Activated naive CD8-positive, alpha-beta T cell treated with anti-CD3 and anti-CD28 coated beads, Interleukin-2, amount 10 ng/mL, durations not matched to agents 7 days and 5 days (primary cell): ENCODE measurements at places on chromosomes 16 and 17. TPM values are rescaled to one million over a fixed set of nuclear protein-coding genes. Genes with fewer than 3 reads are reported as not detected.

Gene CDH16
- total RNA-seq: not detected

GRCh38 chr17:5825717-5826330 lies 241.5 kb upstream of the NLRP1 start:
- H3K4me1 ChIP-seq: no peaks in the 10 kb centered on the region
- no peak overlapping the region for H3K27ac ChIP-seq
- no peak overlapping the region for H3K4me3 ChIP-seq
- H3K36me3 ChIP-seq: no peaks in the 10 kb centered on the region

Gene FOXJ1
- total RNA-seq: 5.4 TPM

GRCh38 chr16:57038166-57038565 lies 48.8 kb downstream of the NLRC5 start:
- peaks cover 51% of the 10 kb centered on the region for H3K36me3 ChIP-seq
- peak overlapping the region; percentile 56 for H3K4me3 ChIP-seq
- peaks cover 86% of the 10 kb centered on the region for H3K4me1 ChIP-seq
- H3K27ac ChIP-seq: peak overlapping the region; percentile 81
- H3K27me3 ChIP-seq: no peaks in the 10 kb centered on the region
- no peak for DNase-seq

GRCh38 chr17:46043606-46044005 lies 44.6 kb downstream of the STH start:
- DNase-seq: no peak
- peaks cover 32% of the 10 kb centered on the region for H3K36me3 ChIP-seq
- H3K4me3 ChIP-seq: no peak overlapping the region
- peaks cover 7% of the 10 kb centered on the region for H3K4me1 ChIP-seq
- H3K27me3 ChIP-seq: no peaks in the 10 kb centered on the region
- H3K27ac ChIP-seq: no peak overlapping the region

Gene TNFRSF17
- not detected for total RNA-seq

- no peak for DNase-seq
- H3K36me3 ChIP-seq: peaks cover 2% of the 10 kb centered on the region
- no peaks in the 10 kb centered on the region for H3K27me3 ChIP-seq
- H3K4me1 ChIP-seq: peaks cover 18% of the 10 kb centered on the region
Measured at GRCh38 chr16:75466760-75467159, 2.3 kb upstream of the TMEM170A start.

- H3K4me3 ChIP-seq: no peak overlapping the region
- no peak for DNase-seq
- H3K27me3 ChIP-seq: no peaks in the 10 kb centered on the region
- H3K4me1 ChIP-seq: no peaks in the 10 kb centered on the region
- no peak overlapping the region for H3K27ac ChIP-seq
- H3K36me3 ChIP-seq: no peaks in the 10 kb centered on the region
Measured at GRCh38 chr16:51538707-51539498, 387.8 kb upstream of the SALL1 start.

- no peaks in the 10 kb centered on the region for H3K36me3 ChIP-seq
- H3K4me3 ChIP-seq: no peak overlapping the region
- no peak for DNase-seq
- no peaks in the 10 kb centered on the region for H3K27me3 ChIP-seq
Measured at GRCh38 chr16:27704252-27704651, 154.3 kb downstream of the KATNIP start.

Gene CSH1
- not detected for total RNA-seq

Gene SLFN14
- total RNA-seq: not detected

DNA sequence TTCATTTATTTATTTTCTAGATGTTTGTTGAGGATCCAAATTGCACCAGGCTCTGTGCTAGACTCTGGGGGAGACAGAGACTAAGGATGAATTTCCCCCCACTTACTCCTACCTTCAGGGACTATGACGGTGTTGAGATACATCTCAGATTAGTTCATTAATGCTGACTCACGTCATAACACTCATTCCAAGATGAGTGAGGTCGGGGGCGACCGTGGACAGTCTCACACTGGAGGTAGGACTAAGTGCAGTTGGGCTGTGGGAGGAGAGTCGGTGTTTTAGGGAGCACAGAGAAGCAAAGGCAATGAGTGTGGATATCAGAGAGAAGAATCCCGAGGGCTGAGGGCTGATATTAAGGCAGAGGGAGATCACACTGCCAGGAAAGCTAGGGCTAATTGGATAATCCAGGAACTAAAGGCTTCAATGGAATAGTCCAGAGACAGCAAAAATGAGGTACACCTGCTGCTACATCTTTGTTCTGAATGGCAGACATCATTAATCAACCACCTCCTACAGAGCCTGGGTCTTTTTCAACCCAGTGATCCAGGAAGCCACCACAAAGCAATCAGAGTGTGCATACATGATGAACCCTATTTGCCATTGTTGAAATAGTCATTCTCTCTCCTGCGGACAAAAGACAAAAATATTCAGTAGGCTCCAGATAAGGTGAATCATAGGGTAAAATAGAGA lies 38.6 kb upstream of the CACNG4 start:
- no peaks in the 10 kb centered on the region for H3K4me1 ChIP-seq
- H3K4me3 ChIP-seq: no peak overlapping the region
- H3K27me3 ChIP-seq: peaks cover 44% of the 10 kb centered on the region

Gene FBXO47
- total RNA-seq: 0.14 TPM

Gene SPNS3
- 32.9 TPM for total RNA-seq

- no peak overlapping the region for H3K4me3 ChIP-seq
- no peaks in the 10 kb centered on the region for H3K36me3 ChIP-seq
Measured at GRCh38 chr17:79944821-79945391, 90.8 kb downstream of the TBC1D16 start.

DNA sequence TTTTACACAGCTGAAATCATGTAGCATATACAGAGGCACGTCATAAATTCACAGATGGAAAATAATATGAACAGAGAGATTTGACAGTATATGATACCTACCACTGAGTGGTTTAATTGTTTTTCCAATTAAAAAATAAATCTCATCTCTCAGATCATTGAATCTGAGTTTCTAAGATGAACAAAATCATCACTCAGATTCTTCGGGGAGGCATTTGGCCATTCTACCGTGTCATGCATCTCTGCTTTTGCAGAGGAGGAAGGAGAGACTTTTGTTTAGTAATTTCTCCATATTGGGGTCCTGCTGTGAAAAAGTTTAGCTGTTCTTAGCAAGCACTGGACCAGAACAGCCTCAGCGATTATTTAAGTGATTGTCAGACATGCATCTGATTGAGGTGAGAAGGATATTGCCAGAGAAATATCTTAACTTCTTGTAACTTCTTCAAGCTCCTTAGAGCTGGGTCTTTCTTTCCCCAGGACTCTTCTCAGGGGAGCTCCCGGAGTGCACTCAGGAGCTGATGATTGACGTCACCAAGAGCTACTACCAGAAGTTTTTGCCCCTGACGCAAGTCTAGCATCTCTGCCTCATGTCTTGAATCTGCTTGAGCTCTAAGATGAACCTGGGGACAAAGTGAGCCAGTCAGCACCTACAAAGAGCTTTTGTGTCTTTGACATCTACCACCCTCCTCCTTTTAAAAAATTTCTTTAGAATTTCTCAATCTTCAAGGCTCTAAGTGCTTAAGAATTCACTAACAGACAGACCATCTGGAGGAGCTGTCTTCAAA lies 11.9 kb upstream of the PLK1 start:
- H3K27ac ChIP-seq: no peak overlapping the region
- DNase-seq: no peak
- H3K27me3 ChIP-seq: no peaks in the 10 kb centered on the region

DNA sequence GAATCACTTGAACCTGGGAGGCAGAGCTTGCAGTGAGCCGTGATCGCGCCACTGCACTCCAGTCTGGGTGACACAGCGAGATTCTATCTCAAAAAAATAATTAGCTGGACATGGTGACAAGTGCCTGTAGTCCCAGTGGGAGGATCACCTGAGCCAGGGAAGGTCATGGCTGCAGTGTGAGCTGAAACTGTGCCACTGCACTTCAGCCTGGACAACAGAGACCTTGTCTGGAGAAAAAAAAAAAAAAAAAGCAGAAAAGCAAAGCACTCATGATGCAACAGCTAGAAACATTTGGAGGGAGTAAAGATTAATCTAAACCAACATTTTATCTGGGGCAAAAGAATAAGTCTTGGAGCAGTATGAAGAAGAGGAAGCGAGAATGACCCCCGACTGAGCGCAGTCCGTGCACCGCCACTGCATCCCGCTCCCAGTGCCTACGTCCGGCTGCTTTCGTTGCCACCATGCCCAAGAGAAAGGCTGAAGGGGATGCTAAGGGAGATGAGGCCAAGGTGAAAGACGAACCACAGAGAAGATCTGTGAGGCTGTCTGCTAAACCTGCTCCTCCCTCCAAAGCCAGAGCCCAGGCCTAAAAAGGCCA lies 8.2 kb downstream of the PRPSAP1 start:
- no peak overlapping the region for H3K4me3 ChIP-seq
- H3K4me1 ChIP-seq: peaks cover under 1% of the 10 kb centered on the region
- H3K27ac ChIP-seq: no peak overlapping the region

DNA sequence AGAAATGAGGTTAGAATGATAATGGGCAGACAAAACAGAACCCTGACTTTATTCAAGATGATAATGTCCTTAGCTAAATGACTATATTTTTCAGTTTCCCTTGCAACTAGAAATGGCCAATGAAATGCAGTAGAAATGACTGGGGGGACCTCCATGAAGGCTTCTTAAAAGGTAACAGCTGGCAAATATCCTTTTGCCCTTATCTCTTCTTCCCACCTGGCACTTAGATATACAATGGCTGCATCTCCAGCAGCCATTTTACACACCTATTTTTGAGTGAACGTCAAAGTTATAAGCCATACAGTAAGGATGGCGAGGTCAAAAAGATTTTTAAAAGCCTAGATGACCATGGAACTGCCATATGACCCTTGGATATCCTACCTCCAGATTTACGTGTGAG lies 39.9 kb downstream of the USP32 start:
- no peaks in the 10 kb centered on the region for H3K27me3 ChIP-seq
- no peak overlapping the region for H3K27ac ChIP-seq
- peaks cover 22% of the 10 kb centered on the region for H3K4me1 ChIP-seq
- H3K4me3 ChIP-seq: no peak overlapping the region
- peaks cover 17% of the 10 kb centered on the region for H3K36me3 ChIP-seq

Gene PLCG2
- total RNA-seq: 13.5 TPM

Gene NHERF2
- 4.2 TPM for total RNA-seq

- DNase-seq: no peak
- no peaks in the 10 kb centered on the region for H3K4me1 ChIP-seq
- no peak overlapping the region for H3K4me3 ChIP-seq
- no peak overlapping the region for H3K27ac ChIP-seq
- H3K27me3 ChIP-seq: peaks cover 7% of the 10 kb centered on the region
- no peaks in the 10 kb centered on the region for H3K36me3 ChIP-seq
Measured at GRCh38 chr16:89581045-89581695, 5.6 kb downstream of the CPNE7 start.

Gene NLGN2
- total RNA-seq: 8.7 TPM

Gene MILR1
- total RNA-seq: 1.2 TPM

GRCh38 chr16:4212934-4213296 lies 29.0 kb downstream of the SRL start:
- no peak overlapping the region for H3K27ac ChIP-seq
- DNase-seq: no peak
- no peak overlapping the region for H3K4me3 ChIP-seq
- H3K36me3 ChIP-seq: no peaks in the 10 kb centered on the region

DNA sequence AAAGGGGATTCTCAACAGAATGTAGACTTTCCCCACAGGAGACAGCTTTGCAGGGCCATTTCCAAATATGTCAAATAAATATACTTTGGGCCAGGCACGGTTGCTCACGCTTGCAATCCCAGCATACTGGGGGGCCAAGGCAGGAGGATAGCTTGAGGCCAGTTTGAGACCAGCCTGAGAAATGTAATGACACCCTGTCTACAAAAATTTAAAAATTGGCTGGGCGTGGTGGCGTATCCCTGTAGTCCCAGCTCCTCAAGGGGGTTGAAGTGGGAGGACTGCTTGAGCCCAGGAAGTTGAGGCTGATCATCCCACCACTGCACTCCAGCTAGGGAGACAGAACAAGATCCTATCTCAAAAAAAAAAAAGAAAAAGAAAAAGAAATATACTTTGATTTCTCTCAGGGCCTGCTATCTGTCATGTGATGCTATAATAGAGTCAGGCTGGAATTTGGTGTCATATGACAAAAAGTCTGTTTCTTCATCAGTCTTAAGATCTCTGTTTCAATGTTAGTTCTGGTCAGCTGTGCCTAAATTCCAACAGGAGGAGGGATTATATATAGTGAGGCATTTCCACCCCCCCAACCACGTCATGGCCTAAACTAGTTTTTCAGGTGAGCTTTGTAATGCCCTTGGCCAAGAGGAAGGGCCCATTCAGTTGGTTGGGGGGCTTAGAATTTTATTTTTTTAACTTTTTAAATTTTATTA lies 4.3 kb upstream of the ZDHHC7 start:
- H3K27me3 ChIP-seq: peaks cover 10% of the 10 kb centered on the region
- no peak overlapping the region for H3K4me3 ChIP-seq
- peaks cover 12% of the 10 kb centered on the region for H3K4me1 ChIP-seq
- no peak for DNase-seq
- H3K27ac ChIP-seq: no peak overlapping the region

Gene VASN
- total RNA-seq: 0.20 TPM

Gene MYH13
- total RNA-seq: not detected

GRCh38 chr17:42212382-42212781 lies 18.1 kb upstream of the GHDC start:
- H3K4me3 ChIP-seq: no peak overlapping the region
- H3K27ac ChIP-seq: no peak overlapping the region
- H3K4me1 ChIP-seq: no peaks in the 10 kb centered on the region
- no peak for DNase-seq
- H3K36me3 ChIP-seq: peaks cover 18% of the 10 kb centered on the region

Gene LITAFD
- total RNA-seq: not detected

GRCh38 chr17:46001390-46002310 lies 2.6 kb downstream of the STH start:
- no peak for DNase-seq
- H3K36me3 ChIP-seq: no peaks in the 10 kb centered on the region
- H3K4me3 ChIP-seq: no peak overlapping the region
- peaks cover 2% of the 10 kb centered on the region for H3K4me1 ChIP-seq

Gene GAS7
- total RNA-seq: 2.7 TPM

- peaks cover 32% of the 10 kb centered on the region for H3K4me1 ChIP-seq
- peaks cover 47% of the 10 kb centered on the region for H3K36me3 ChIP-seq
- H3K27ac ChIP-seq: peak overlapping the region; percentile 72
Measured at GRCh38 chr16:57069635-57070370, 22.6 kb upstream of the CPNE2 start.

Gene TNP2
- not detected for total RNA-seq
